AG20443 (cell line): ENCODE measurements at places on chromosomes 5 and 9.
A peak's percentile ranks its signal among the peaks of the same experiment; 100 is the strongest.

- peak; percentile 85 for DNase-seq
Observed at GRCh38 chr5:112684737-112685136, 52.9 kb upstream of the APC start.

DNA sequence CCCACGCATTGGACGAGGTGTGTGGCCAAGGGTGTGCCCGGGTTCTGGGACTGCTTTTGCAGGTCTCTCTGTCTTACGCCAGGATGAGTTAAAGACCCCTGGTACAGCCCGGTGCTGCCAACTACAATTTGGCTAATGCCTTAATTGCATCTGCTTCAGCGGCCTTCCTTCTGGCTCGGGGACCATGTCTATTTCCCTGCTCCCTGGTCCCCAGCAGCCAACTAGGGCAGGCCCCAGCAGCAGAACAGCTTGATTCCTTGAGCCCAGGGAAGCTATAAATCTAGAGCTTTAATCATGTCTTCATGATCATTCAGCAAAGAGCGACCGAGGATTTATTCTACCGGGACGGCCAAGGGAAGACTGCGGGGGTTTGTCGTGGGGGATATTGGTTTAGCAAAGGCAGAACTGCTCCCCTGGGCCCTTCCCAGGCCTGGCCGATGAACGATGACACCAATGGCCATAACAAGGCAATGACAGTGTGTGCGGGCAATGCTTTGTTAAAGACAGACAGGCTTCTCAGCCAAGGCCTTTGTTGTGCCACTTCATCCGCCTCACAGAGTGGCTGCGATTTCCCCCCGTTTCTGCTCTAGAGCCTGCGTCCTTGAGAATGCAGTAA is 51.4 kb downstream of the CFAP77 start:
- no peak for DNase-seq

GRCh38 chr9:1261879-1262766 is 212.0 kb downstream of the DMRT2 start:
- no peak for DNase-seq

DNA sequence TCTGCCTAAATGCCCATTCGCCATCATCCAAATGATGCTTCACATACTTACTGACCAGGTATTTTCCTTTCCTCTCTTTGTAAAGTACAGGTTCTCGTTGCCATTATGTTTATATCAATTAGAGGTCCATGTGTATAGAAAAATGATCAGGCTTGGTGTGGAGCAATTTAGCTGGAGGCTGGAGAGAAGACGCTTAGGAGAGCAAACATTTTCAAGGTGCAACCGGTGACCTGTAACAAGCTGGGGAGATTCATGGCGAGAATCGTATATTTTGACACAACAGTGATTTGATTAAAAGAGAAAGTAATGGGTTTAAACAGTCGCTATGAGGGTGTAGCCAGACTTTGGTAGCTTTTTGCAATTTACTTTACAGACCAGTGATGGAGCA is 170.9 kb upstream of the TBCA start:
- DNase-seq = no peak
